ENCODE measurements at places on chromosomes 13 and 19. TPM values are rescaled to one million over a fixed set of nuclear protein-coding genes. Genes with fewer than 3 reads are reported as not detected.

- DNase-seq = no peak
Observed at GRCh38 chr19:17946965-17947784, 14.4 kb downstream of the CCDC124 start.

GRCh38 chr13:100297413-100297812 lies 208.5 kb downstream of the PCCA start:
- DNase-seq = no peak

DNA sequence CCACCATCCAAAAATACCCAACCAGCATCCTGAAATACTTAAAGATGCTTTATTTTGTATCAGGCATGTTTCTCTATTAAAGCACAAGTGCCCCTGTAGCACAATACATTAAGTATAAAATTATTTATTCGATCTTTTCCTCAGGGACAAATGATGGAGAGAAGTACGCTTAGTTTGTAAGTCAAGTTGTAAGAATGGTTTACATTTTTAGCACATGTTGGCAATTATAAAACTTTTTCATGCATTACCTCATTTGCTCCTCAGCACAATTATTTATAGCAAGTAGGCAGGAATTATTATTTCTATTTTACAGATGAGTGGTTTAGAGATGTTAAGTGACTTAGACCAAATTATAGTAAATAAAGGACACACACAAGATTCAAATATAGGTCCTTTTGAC lies 232.6 kb upstream of the HTR2A start:
- DNase-seq = no peak

DNA sequence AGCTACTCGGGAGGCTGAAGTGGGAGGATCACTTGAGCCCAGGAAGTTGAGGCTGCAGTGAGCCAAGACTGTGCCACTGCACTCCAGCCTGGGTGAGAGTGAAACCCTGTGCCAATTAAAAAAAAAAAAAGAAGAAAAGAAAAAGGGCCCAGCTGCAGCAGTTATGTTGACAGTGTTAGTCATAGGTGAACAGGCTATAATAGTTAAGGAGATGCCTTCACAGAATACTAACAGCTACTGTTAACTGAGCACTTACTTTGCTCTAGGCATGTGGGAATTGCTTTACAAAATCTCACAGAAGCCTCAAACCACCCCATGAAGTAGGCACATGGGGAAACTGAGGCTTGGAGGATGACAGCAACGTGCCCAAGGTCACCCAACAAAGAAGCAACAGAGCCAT lies 3.9 kb downstream of the FBXO17 start:
- no peak for DNase-seq

- peak; percentile 53 for DNase-seq
Observed at GRCh38 chr19:5949792-5950305, 28.1 kb downstream of the RANBP3 start.

DNA sequence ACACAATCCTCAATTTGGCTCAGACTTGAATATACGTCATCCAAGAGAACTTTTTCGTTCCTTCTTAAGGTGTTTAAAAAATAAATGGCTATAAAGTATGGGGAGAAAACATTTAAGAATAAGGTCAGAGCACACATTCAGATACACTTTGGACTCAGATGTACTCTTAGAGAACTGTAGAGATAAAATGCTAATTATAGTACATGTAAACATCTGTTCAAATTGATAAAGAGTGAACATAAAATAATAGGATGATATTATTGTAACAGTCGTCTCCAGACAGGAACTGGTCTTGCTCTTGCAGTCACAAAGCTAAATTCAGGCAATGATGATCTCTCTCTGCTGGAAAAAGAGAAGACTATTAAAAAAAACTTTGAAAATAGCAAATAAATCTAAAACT lies 91.4 kb downstream of the RBM26 start:
- DNase-seq = no peak

GRCh38 chr13:33129094-33129832 lies 113.0 kb downstream of the KL start:
- DNase-seq = peak; percentile 80

DNA sequence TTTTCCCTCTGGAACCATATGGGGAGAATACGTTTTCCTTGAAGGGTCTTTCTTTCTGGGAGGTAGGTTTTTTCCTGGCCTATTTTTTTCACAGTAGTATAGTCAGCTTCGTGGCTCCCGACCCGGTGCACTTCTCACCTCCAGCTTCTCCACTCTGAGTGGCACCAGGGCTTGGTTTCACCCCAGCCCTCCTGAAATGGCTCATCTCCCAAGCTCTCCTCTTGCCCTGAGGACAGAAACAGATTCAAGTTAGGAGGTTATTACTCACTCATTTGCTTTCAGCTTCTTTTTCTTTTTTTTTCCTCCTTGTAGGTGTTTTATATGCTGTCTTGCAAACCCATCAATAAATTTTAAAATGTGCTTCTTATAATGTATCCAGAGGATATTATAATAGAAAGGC lies 199.3 kb downstream of the RFC3 start:
- no peak for DNase-seq

DNA sequence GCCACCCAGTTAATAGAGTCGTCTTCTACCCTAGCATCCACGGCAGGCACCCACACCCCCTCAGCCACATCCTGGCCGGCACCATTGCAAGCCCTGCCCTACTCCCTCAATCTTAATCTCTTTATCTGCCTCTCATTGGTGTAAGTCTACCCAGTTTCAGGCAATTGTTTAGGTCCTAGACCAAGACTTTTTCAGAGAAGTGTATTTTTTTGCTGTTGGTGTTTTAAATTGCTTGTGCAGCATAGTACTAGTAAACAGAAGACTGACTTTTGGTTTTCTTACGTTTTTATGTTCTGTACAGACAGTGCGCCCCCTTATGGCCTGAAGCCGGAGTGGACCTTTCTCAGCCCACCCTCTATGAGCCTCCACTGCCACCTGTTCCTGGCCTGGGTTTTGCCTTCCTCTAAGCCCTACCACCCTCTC lies 2.3 kb upstream of the LCP1 start:
- DNase-seq = no peak

DNA sequence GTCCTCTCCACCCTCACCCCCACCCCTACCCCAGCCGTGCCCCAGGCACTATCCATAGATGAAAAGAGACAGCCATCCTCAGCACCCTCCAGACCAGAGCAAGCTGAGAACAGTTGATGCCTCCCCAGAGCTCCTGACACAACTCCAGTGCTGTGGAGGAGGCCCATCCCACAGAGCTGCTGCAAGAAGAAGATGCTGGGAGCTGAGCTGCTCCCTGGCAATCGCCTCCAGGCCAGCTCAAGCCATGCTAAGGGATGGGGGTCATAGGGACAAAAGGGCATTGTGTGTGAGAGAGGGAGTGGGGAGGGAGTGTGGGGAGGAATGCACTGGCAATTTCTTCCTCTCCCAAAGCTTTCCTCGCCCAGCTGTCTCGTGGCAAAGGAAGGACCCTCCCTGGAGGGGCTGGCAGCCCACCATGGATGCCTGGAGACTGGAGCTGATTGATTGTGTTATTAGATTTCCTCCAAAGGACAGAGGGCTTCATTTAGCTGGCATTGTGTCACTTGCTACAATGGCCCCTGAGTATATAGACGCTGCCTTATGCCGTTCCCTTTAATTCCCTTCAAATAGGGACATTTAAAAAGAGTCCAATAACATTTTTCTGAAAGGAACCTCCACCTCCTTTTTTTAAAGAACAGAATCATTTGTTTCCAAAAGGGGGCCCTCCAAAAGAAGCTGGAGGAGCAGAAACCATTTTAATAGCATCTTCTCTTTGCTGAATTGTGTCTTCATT lies 476.4 kb downstream of the FOXO1 start:
- DNase-seq = peak; percentile 35

DNA sequence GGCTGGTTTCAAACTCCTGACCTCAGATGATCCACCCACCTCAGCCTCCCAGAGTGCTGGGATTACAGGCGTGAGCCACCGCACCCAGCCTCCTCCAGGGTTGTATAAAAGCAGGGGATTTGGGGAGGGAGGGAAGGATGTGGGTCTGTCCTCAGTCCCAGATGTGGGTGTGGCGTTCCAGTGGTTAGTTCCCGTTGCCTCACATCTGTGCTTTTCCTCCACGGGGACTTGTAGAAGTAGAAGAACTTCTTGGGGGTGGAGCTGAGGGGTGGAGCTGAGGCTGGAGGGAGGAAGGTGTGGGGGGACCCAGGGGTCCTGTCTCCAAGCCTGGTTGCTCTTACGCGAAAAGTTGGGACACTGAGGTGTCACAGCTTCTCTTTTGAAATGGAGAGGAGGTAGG lies 514 bp upstream of the MCEMP1 start:
- peak; percentile 51 for DNase-seq

DNA sequence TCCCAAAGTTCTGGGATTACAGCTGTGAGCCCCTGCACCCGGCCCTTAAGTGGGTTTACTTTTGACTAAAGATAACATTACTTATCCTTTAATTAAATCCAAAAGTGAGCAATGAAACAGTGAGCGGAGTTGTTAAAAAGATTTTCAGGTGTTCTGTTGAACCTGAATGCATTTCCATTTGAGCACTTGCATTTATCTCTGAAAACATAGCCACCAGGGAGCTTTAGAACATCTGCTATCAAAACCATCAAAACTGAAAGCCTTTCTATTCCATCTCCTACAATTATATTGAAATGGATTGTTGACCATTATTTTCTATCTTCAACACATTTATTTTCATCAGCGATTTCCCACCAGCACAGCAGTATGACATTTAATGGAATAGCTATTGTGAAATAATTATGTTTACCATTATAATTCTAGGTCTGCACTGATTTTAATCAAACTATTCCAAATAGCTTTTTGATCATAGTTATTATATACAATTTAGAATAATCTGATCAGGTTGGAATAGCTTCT lies 269.0 kb downstream of the FGF14 start:
- no peak for DNase-seq

Gene ZNF8
- 7.8 TPM for total RNA-seq

Gene APC2
- total RNA-seq = 0.20 TPM

Gene SKA3
- total RNA-seq = 0.75 TPM

Measured in heart left ventricle (tissue), 16 donors.